ENCODE measurements at places on chromosomes 11 and 22.

- no peak for DNase-seq
Observed at GRCh38 chr22:19239464-19239863, 52.1 kb downstream of the CLTCL1 start.

- DNase-seq = no peak
Observed at GRCh38 chr11:73997120-73997770, 11.6 kb downstream of the UCP3 start.

- DNase-seq = no peak
Observed at GRCh38 chr11:71342951-71343827, 90.8 kb upstream of the SHANK2 start.

DNA sequence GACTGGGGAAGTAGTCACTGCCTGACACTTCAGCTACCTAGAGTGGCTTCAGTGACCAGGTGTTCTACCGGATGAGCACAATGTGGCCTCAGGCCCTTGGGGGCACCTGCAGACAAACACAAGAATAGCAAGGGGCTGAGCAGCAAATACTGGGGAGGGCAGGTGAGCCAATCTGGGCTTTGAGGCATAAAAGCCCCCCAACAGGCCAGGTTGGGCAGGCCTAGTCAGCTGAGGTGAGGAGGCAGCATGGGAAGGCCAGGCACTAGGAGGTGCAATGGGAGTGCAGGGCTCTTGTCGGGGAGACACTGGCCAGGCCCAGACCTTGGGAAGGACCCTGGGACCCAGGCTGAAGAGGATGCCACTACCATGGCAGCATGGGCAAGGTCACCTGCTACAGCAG is 9.0 kb downstream of the UFD1 start:
- DNase-seq = no peak

- DNase-seq = no peak
Observed at GRCh38 chr11:94544646-94545263, 1.0 kb downstream of the FUT4 start.

GRCh38 chr11:30914143-30914762 is 328.1 kb upstream of the MPPED2 start:
- DNase-seq = no peak

GRCh38 chr11:59265735-59266134 is 53.0 kb upstream of the MPEG1 start:
- no peak for DNase-seq

DNA sequence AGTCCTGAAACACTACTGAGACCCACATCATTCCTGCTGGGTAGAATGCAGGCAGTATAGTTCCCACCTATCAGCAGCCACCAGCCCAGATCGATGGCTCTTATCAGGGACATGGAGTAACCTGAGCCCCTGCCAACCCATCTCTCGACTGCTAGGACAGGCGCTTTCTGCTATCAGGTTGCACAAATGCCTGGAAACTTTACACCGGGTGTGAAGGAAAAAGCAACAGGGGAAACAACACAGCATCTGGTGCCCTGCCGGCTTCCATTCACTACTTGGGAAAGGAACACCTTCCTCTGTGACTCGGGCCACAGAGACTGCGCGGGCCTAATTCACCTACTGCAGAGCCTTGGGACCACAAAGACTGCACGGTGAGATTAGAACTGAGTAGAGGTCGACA is 18.5 kb downstream of the RBFOX2 start:
- no peak for DNase-seq

GRCh38 chr11:132621976-132622580 is 910.2 kb downstream of the OPCML start:
- no peak for DNase-seq

DNA sequence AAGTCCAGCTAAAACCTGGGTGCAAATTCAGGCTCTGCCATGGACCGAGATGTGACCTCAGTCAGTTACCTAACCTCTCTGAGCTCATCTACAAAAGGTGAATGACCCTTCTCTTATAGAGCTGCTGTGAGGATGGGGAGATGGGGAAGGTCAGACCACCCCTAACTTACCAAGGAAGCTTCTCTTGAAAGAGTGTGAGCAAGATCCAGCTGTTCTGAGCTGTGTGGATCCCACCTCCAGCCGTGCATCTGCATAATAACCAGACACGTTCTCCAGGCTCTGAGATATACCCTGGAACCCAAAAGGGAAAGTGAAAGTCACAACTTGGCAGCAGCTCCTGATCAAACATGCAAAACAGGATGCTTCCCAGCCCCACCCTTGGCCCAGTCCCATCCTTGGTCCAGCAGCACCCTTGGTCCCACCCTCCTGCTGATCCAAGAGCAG is at the start of gene APOL3:
Gene APOL3, minus strand, starts transcription at position 257 of the 444 bp plus-strand sequence. CDS start 11,700 bp downstream, outside the sequence.
- DNase-seq = no peak

GRCh38 chr11:131109257-131109656 is 193.0 kb upstream of the SNX19 start:
- DNase-seq = no peak

DNA sequence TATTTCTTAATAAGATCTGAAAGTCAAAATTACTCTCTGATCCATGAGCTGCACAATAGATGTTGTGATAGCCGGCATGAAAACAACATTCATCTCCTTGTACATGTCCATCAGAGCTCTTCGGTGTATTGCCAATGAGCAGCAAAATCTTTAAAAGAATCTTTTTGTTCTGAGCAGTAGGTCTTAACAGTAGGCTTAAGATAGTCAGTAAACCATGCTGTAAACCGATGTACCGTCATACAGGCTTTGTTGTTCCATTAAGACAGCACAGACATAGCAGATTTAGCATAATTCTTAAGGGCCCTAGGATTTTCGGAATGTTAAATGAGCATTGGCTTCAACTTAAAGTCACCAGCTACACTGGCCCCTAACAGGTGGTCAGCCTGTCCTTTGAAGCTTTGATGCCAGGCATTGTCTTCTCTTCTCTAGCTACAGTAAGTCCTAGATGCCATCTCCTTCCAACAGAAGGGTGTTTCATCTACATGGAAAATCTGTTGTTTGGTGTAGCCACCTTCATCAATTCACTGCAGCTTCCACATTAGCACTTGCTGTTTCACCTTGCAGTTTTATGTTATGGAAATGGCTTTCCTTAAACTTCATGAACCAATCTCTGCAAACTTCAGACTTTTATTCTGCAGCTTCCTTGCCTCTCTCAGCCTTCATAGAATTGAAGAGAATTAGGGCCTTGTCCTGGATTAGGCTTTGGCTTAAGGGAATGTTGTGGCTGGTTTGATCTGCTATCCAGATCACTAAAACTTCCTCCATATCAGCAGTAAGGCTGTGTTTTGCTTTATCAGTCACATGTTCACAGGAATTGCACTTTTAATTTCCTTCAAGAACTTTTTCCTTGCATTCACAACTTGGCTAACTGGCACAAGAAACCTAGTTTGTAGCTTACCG is 28.4 kb downstream of the RRP8 start:
- no peak for DNase-seq

- no peak for DNase-seq
Observed at GRCh38 chr11:124807660-124808270, 7.6 kb upstream of the MSANTD2 start.

- no peak for DNase-seq
Observed at GRCh38 chr11:88424881-88425280, 87.3 kb upstream of the CTSC start.

GRCh38 chr11:15670520-15671070 is 555.9 kb downstream of the INSC start:
- DNase-seq = no peak

GRCh38 chr11:47899801-47900200 is 51.7 kb upstream of the NUP160 start:
- no peak for DNase-seq

DNA sequence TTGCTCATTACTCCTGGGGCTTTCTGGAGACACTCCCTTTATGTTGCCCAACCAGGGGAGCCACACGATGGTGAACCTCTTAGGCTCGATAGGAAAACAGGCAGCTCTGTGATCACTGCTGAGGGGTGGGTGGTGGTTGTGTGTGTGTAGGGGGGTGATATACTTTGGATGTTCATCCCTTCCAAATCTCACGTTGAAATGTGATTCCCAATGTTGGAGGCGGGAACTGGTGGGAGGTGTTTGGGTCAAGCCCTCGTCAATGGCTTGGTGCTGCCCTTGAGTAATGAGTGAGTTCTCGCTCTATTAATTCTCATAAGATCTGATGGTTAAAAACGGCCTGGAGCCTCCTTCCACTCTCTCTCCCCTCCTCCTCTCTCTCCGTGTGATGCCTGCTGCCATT is 204.0 kb upstream of the B3GAT1 start:
- DNase-seq = no peak

- no peak for DNase-seq
Observed at GRCh38 chr11:118522571-118523072, 4.7 kb upstream of the TTC36 start.

DNA sequence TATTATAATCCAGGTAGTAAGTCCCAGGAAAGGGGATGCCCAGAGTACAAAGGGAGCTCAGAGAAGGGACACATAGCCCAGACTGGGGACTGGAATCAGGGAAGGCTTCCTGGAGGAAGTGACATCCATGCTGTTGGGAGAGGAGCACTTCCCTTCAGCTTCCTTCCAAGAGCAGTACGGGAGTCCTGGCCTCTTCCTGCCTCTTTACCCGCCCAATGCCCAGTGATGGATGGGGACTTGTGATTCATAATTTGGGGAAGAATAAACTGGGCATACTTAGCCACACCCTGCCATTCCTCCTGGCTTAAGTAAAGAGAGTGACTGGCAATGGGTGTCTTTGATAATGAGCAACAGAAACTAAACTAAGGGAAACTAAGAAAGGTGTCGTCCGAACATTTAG is 11.5 kb downstream of the C11orf91 start:
- no peak for DNase-seq

GRCh38 chr22:39997939-39998726 is 3.4 kb downstream of the FAM83F start:
- DNase-seq = no peak

GRCh38 chr22:45240810-45241631 is at the start of gene KIAA0930:
KIAA0930 (minus strand) TSS chr22:45240894; CDS start chr22:45240703, 191 bp downstream.
- peak; percentile 59 for DNase-seq

GRCh38 chr11:9858822-9859221 is 194.9 kb downstream of the SWAP70 start:
- no peak for DNase-seq

GRCh38 chr11:84437071-84437980 is 1151.2 kb upstream of the CCDC90B start:
- DNase-seq = no peak

GRCh38 chr11:44268614-44269080 is 41.3 kb downstream of the ALX4 start:
- no peak for DNase-seq

GRCh38 chr11:134224710-134225664 is 516 bp downstream of the VPS26B start:
- peak; percentile 56 for DNase-seq

DNA sequence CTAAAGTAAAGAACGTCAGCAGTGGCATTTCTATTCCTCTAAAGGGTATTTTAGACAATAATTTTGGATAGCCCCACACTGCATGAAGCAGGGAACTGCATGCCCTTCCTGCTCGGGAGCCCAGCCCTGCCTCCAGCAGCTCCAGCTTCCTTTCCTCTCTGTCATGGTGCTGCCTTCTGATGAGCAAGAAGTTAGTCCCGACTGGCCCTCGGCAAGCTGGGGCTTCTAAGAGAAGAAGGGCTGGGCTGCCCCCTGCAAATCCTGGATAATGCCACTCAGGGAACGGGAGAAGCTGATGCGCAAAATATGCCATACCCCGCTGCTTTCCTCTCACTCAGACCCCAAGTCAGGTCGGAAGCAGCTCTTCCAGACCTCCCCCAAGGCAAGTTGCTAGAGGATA is 296.4 kb downstream of the ETS1 start:
- DNase-seq = no peak

DNA sequence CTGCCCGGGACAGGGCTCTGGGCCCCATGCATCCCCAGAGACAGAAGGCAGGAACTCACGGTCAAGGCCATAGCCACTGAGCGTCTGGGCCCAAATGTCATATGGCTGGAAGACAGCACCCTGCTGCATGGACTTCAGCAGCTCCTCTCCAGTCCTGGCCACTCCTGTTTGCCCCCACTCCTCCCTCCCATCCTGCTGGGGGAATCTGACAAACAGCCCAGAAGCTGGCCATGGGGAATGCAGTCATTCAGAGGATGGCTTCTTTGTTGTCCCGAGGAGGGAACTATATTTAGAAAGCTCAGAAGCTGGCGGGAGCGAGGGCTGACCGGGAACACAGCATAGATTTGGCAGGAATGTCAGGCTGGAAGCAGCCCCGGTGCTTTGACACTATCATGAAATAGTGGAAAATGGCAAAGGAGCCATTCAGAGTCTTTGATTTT is 35.0 kb downstream of the DKK3 start:
- no peak for DNase-seq

GRCh38 chr11:36478700-36479329 is 31.3 kb downstream of the TRAF6 start:
- no peak for DNase-seq

DNA sequence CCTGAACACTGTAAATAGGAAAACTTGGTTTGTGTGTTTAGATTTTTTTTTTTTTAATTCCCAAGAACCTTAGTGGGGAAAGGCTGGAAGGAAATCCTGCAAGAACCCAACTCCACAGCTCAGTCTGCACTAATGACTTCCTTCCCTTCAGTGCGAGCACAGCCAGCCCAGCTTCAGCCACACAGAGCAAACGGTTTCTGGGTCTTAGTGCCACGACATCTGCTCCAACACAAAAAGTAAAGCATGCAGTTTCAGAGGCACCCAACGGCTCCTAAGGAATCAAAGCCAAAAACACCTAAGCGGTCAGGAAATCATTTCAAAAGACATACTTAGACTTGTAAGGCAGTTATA is 236.1 kb downstream of the TTC28 start:
- DNase-seq = no peak

DNA sequence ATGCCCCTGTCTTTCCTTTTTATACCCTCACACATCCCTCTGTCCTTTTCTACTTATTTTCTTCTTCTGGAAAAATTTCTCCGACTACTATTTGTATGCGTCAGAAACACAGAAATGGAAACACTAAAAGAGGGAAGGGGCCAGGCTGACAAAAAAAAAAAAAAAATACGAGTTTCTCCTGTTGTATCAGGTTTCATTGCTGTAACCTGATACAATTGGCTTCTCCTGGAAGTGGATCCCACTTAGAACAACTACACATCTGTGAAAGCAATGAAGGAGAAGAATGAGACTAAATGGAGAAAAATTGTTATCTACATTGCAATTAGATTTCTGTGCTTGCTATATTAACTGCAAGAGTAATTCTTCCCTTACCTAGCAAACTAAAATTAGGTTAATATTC is 393.9 kb downstream of the GUCY1A2 start:
- no peak for DNase-seq

GRCh38 chr11:764322-765024 is 12.8 kb downstream of the GATD1 start:
- no peak for DNase-seq

GRCh38 chr11:40291741-40292140 is 1167.7 kb downstream of the LRRC4C start:
- DNase-seq = no peak

GRCh38 chr11:11844272-11844671 is 2.5 kb downstream of the USP47 start:
- no peak for DNase-seq

Data from stimulated activated CD4-positive, alpha-beta T cell treated with anti-CD3 and anti-CD28 coated beads, Interleukin-15, amount 100 ng/mL, for 48 hours (primary cell).